ENCODE measurements at places on chromosomes 12 and 14. TPM values are rescaled to one million over a fixed set of nuclear protein-coding genes. Genes with fewer than 3 reads are reported as not detected.

Gene BHLHE41
- 31.2 TPM for total RNA-seq

Gene ANKRD9
- total RNA-seq = 8.2 TPM

Gene MYH7
- total RNA-seq = 1.6 TPM

Gene KCNK10
- total RNA-seq = not detected

Gene AP4S1
- total RNA-seq = 30.4 TPM

Gene PRB2
- total RNA-seq = not detected

Gene SAMD15
- under 0.01 TPM for total RNA-seq

Gene NABP2
- 28.4 TPM for total RNA-seq

Gene LMNTD1
- total RNA-seq = not detected

Gene KRT8
- 46.2 TPM for total RNA-seq

Gene FSCB
- total RNA-seq = 0.14 TPM

Gene ISCA2
- total RNA-seq = 22.2 TPM

Gene GLIPR1L1
- total RNA-seq = not detected

Gene CCDC197
- not detected for total RNA-seq

Gene KRT81
- not detected for total RNA-seq

Gene CLEC4D
- not detected for total RNA-seq

Gene IL26
- not detected for total RNA-seq

Gene MYF5
- not detected for total RNA-seq

Gene CARMIL3
- total RNA-seq = not detected

Data from uterus (tissue), 4 donors.